ENCODE measurements at places on chromosomes 3 and 15. TPM values are rescaled to one million over a fixed set of nuclear protein-coding genes. Genes with fewer than 3 reads are reported as not detected.

DNA sequence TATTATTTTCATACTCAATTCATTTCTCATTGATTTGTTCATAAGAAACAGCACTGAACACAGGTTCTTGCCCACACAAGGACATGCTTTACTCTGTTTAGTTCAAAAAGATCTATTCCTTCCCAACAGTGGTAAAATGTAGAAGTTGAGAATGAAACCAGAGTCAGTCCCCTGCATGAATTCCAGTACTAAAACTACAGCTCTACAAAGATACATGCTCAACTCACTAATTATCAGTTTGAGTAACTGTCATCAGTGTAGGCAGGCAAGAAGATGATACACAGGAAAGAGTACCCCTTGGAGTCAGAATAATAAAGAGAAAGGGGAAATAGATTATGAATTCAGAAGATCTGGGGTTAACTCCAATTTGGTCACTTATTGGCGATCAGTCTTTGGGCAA, 43.2 kb downstream of the NR2E3 start:
- H3K27me3 ChIP-seq: no peaks in the 10 kb centered on the region
- no peaks in the 10 kb centered on the region for H3K4me1 ChIP-seq
- DNase-seq: no peak
- no peaks in the 10 kb centered on the region for H3K36me3 ChIP-seq

The GRM7 gene
- total RNA-seq: 2.0 TPM

The CAV3 gene
- not detected for total RNA-seq

The CHRFAM7A gene
- total RNA-seq: not detected

The ALS2CL gene
- 134 TPM for total RNA-seq

The TMEM212 gene
- total RNA-seq: not detected

- H3K4me3 ChIP-seq: no peak within 1 kb of the TSS
- no peak within 1 kb of the TSS for H3K27ac ChIP-seq
These were observed at the start of gene CD86 for GRCh38 chr3:122055215-122055614. TSS of gene CD86 (plus strand) at chr3:122055362. CDS start at chr3:122055490, 128 bp downstream.

The SNAP23 gene
- 60.9 TPM for total RNA-seq

- no peak for DNase-seq
- H3K4me3 ChIP-seq: no peak overlapping the region
- no peaks in the 10 kb centered on the region for H3K27me3 ChIP-seq
- no peak overlapping the region for H3K27ac ChIP-seq
- H3K4me1 ChIP-seq: no peaks in the 10 kb centered on the region
These were observed 160.0 kb upstream of the WNT5A start for GRCh38 chr3:55647063-55647462.

DNA sequence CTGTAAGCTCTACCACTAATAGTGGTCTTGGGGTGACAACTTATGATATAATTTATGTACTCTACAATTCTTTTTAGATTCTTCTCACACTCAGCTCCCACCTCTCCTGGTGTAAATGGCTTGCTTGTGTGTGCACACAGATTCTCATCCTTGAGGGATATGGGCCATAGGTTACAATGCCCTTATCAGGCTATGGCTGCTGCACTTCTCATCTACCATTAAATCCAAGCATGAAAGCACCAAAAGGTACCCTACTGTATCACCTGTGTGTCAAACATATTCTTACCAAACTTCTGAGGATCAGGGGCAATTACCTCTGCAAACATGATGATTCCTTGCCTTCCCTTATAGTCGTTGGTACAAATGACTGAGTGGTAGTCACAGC, 891.9 kb downstream of the SQOR start:
- H3K4me1 ChIP-seq: no peaks in the 10 kb centered on the region
- no peak overlapping the region for H3K4me3 ChIP-seq
- no peaks in the 10 kb centered on the region for H3K27me3 ChIP-seq
- H3K27ac ChIP-seq: no peak overlapping the region

- no peak for DNase-seq
- H3K27ac ChIP-seq: no peak overlapping the region
- no peak overlapping the region for H3K4me3 ChIP-seq
- peaks cover 19% of the 10 kb centered on the region for H3K4me1 ChIP-seq
- peaks cover 27% of the 10 kb centered on the region for H3K36me3 ChIP-seq
- no peaks in the 10 kb centered on the region for H3K27me3 ChIP-seq
These were observed 15.3 kb downstream of the TTC21A start for GRCh38 chr3:39122813-39123212.

DNA sequence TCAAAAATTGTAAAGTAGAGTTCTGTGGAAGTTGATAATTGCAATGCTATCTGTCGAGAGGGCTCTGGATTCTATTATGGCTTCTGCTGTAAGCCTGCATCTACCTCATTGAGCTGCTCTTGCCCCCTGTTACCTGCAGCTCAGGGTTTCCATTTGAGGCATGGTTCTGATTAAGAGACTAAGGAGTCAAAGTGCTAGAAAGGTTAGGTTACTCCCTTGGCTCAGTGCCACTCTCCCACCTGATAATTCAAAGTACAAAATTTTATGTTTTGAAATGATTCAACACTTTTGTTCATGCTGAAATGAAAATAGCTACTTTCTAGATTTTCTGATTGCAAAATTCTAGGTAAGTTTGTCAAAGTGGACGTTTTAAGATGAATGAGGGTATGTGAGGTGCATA, 220.5 kb upstream of the SATB1 start:
- H3K27me3 ChIP-seq: no peaks in the 10 kb centered on the region
- H3K4me1 ChIP-seq: no peaks in the 10 kb centered on the region
- H3K27ac ChIP-seq: no peak overlapping the region
- no peaks in the 10 kb centered on the region for H3K36me3 ChIP-seq

GRCh38 chr3:126201168-126201567, 20.8 kb upstream of the ALDH1L1 start:
- H3K36me3 ChIP-seq: no peaks in the 10 kb centered on the region
- no peaks in the 10 kb centered on the region for H3K4me1 ChIP-seq
- no peaks in the 10 kb centered on the region for H3K27me3 ChIP-seq
- no peak overlapping the region for H3K4me3 ChIP-seq
- no peak overlapping the region for H3K27ac ChIP-seq

DNA sequence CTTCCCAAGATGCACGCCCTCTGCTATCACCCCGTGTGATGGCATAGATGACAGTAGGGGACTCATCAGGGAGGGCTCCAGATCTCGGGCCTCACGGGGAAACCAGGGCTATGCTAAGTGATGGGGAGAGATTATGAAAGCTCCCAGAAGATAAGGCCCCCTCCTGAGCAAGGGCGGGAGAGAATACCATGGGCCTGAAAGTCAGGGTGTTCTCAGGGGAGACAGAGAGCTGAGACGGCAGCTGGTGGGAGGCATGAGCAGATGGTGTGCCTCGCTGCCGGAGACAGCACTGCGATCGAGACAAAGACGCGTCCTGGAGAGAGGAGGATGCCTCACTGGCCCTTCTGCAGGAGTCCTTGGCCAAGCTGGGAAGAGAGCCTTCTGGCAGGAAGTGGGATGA, 106.5 kb upstream of the ADPGK start:
- H3K36me3 ChIP-seq: no peaks in the 10 kb centered on the region
- H3K4me3 ChIP-seq: no peak overlapping the region
- DNase-seq: no peak
- H3K27ac ChIP-seq: no peak overlapping the region
- no peaks in the 10 kb centered on the region for H3K4me1 ChIP-seq
- H3K27me3 ChIP-seq: no peaks in the 10 kb centered on the region
